ENCODE measurements at places on chromosomes 1 and 21.
A peak's percentile ranks its signal among the peaks of the same experiment; 100 is the strongest.

- ATAC-seq, result no peak
These were observed 885 bp downstream of the OR2T10 start for GRCh38 chr1:248596615-248597014.

- no peak for ATAC-seq
These were observed 27.5 kb downstream of the INTS7 start for GRCh38 chr1:212007886-212008285.

GRCh38 chr21:34582506-34583150, 32.3 kb downstream of the RCAN1 start:
- ATAC-seq, result peak; percentile 99

- peak; percentile 56 for ATAC-seq
These were observed 58.0 kb downstream of the NKAIN1 start for GRCh38 chr1:31181515-31182343.

DNA sequence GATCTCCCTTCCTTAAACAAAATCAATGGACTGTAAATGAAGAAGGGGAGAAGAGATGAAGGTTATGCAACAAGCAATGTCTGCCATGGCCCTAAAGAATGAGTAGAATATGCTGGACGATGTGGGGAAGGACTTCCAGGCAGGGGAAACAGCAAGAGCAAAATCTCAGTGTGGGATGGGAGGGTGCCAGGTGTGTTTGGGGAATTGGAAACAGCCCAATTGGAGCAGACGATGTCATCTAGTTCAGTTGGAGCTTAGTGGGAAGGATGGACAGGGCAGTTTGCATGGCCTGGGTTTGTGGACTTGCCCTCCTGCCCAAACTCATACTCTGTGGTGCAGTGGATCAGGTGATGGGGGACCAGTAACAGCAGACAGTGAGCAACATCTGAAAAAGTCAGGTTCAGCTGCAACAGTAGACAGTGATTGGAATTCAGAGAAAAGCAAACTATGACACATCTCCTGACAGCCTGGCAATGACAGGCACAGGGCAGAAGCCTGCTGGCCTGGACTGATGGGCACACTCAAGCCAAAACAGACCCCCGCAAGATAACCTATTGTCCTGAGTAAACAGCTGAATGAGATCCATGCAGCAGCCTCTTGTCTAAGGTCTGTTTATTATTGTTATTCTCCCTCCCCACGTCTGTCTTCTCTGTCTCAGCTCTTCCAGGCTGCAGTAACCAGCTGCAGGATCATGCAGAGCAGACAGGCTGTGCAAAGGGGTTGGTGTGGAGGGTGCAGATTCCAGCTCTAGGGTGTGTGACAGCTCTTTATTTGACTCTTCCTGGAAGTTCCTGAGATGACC, 50.5 kb upstream of the PRELP start:
- ATAC-seq, result peak; percentile 58

- peak; percentile 85 for ATAC-seq
These were observed 116.6 kb upstream of the HIVEP3 start for GRCh38 chr1:42035205-42035829.

- no peak for ATAC-seq
These were observed 37.8 kb upstream of the IRF2BP2 start for GRCh38 chr1:234647758-234648157.

- ATAC-seq, result no peak
These were observed 4.3 kb upstream of the FGGY start for GRCh38 chr1:59292562-59292961.

GRCh38 chr1:225554216-225554812, 98.6 kb downstream of the ENAH start:
- ATAC-seq, result peak; percentile 72

GRCh38 chr21:45336535-45336810, 48.8 kb upstream of the POFUT2 start:
- no peak for ATAC-seq

- ATAC-seq, result no peak
These were observed 126.0 kb downstream of the NR5A2 start for GRCh38 chr1:200153277-200154055.

DNA sequence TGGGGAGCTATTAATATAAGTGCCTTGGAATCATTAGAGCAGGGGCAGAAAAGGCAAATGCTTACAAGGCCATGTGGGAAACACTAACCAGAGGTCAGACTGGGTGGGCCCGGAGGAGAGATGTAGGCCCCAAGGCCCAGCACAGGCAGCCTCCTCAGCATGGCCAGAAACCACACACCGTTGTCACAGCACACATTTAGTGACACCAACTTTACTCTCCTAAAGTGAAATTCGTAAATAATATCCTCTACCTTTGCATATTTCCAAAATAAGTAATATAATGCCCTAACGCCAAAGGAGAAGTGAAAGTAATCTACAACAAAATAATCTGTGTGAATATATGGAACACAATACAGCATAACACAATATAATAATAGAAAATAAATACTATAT, 62.6 kb downstream of the KIF21B start:
- ATAC-seq, result no peak

DNA sequence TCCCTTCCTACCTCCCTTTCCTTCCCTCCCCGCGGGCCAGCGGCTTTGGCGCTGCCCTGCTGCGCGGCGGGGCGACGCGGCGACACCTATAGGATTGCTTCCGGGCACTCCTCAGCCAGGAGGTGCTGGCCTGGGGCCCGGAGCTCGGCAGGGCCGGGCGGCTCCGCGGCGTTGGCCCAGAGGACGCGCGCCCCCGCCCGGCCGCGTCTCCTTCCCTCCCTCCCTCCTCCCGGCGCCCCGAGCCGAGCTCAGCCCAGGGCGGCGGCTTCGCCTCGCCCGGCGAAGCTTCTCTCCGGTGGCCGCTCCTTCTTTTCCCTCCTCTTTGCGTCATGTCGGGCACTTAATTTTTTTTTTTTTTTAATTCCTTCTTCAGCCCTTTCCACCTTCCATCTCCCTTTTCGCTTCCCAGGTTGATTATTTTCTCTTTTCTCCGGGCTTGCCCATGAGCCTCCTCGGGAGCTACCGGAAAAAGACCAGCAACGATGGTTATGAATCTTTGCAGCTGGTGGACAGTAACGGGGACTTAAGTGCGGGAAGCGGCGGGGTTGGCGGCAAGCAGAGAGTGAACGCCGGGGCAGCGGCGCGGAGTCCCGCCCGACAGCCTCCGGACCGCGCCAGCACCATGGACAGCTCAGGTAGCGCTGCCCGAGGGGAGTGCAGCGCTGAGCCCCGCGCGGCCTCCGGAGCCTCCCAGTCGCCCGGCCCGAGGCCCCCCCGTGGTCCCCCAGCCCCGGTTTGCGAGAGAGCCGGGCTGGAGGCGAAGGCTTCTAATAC, at the start of gene DNAJC6:
DNAJC6 (plus strand) TSS at position 240 of the 774 bp plus-strand sequence; CDS start at position 443, 203 bp downstream.
- peak; percentile 100 for ATAC-seq

Measured in SK-N-SH treated with all-trans-retinoic acid at 6 μM for 48 hours (cell line).